ENCODE measurements at places on chromosomes 12 and 14.

DNA sequence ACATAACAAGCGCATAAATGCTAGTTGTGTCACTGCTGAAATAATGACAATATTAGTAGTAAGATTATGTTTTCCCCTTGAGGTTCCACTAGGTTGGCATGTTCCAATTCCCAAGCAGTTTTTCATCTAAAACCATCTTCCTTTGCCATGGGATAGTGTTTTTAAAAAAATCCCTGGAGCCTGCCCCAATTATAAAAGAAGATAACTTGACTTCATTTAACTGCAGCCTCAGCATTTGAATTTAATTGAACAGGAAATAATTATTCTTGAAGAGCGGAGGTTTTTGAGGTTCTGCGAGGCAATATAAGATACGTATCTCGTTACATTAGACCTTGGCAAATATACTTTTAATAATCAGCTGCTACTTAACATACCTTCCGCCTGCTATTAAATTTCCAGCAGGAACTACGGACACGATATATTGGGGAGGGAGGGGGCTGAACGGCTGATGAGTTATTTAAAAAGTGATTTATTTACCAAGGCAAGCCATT is 65.2 kb upstream of the HSPB8 start:
- no peak for DNase-seq

DNA sequence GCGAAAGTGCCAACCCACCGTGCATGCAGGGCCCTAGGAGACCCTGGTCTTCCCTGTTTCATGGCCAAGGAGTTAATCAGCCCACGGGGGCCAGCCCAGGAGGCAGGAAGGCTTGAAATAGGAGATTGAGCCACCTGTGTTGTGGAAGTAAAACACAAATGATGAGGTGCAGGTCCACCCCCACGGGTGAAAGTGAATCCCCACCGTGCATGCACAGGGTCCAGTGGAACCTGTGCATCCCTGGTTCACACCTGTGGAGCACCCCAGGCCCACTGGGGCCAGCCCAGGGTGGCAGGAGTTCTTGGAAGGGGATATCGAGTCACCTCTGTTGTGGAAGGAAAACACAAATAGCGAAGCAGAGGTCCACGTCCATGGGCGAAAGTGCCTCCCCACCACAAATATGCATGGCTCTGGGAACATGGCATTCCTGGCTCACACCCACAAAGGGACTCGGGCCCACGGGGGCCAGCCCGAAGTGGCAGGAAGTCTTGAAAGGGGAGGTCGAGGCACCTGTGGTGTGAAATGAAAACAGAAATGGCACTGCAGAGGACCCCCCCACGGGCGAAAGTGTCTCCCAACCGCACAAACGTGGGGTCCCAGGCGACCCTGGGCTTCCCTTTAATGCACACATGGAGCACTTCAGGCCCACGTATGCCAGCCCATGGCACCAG is 381.5 kb downstream of the ALG10 start:
- DNase-seq, result no peak

DNA sequence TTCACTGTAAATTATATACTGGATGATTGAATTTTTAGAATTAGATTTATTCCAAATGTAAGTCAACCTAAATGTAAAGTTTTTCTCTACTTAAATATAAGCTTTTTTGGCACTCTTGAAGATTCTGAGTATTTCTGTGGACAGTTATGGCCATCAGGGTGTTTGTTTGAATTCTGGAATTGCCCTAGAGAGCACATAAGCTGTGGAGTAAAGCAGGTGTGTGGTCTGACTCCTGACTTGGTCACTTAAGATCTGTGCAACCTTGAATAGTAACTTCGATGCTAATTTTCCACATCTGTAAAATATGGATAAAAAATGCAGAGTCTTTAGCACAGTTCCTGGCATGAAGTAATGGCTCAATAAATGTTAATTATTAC is 64.4 kb downstream of the FUT8 start:
- DNase-seq, result no peak

DNA sequence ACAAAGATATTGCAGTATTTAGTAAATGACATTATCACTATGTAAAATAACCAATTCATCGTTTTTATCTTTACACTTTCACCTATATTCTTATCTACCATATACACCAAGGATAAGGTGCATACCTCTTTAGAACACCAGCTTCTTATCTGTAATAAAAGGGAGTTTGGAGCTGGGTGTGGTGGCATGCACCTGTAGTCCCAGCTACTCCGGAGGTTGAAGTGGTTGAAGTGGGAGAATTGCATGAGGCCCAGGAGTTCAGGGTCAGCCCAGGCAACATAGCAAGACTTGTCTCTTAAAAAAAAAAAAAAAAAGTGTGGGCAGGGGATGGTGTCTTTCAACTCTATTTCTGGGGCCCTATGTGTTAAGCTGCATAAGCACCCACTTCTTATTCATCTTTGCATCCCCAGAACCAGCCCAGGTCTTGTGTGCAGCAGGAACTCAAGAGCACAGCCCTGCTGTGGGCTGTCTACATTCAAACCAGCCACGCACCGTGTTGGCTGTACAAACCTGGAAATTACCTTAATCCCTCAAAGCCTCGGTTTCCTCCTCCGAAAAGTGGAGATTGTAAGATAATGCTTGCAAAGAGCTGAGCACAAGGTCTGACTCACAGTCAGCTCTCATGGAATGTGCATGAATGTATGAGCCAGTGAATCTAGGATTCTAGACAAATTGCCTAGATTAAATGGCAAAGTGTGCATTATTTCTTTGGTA is 256.6 kb upstream of the FOXN3 start:
- DNase-seq, result no peak

DNA sequence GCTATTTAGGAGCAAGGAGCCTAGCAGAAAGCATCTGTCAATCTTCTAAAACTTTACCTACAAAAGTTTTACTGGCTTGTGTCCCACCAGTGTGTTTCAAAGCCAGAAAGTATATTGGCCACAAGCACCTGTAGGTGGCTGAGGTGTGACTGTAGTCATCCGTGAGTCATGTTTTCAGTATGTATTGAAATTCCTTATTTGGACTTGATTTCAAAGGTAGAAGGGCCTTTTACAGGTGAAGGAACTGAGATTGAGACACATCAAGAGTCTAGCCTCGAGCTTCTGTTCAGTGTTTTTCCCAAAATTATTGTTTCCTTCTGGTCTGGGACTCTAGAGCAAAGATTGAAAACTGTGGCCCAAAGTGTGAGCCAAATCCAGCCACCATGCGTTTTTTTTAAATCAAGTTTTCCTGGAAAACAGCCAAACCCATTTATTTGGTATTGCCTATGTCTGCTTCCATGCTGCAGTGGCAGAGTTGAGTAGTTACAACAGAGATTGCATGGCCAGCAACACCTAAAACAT is 195.3 kb upstream of the BCL2L14 start:
- DNase-seq, result no peak

DNA sequence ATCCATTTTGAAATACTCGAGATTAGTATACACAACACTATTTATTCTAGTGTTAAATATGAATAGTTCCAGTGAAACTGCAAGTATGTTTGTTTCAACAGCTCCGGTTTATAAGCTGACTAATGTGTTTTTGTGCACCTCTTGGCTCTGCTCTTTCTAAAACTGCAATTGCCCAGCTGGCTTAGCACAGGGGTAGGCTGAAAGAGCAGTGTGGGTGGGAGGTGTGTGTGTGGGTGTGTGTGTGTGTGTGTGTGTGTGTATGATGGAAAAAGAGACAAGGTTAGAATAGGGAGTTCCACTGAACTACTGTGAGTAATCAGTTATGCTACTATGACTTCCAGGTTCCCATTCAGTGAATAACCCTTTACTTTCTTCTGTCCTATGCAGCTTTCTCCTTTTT is 37.8 kb upstream of the DDHD1 start:
- DNase-seq, result no peak

DNA sequence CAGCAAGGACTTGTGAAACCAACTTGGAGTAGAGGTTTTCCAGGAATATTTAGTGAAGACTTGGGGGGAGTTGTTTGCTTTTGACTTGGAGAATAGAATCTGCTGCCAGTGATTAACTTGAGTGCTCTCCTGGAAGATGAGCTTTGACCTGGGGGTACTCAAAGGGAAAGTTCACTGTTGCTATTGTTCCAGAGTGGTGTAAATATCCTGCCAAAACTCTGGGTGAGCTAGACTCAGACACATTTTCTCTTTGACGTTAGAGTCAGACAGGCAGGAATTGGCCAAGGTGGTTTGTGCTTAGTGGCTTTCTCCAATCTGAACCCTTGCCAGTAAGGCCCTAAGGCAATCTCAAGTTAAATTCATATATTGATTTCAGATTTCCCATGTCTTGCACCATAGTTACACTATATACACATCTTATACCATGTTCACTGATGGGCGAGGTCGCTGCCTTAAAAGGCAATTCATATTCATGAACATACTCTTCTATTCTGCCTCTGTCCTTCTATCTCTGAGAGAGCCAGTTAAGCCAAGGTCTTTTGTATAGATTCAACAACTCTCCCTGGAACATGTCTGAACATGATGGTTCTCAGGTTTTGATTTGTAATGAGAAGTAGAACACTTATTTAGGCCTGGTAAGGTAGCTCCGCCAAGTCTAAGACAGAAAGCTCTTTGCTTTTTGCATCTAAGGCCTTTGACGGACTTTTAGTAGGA is 204.6 kb upstream of the SLC38A2 start:
- DNase-seq, result no peak

DNA sequence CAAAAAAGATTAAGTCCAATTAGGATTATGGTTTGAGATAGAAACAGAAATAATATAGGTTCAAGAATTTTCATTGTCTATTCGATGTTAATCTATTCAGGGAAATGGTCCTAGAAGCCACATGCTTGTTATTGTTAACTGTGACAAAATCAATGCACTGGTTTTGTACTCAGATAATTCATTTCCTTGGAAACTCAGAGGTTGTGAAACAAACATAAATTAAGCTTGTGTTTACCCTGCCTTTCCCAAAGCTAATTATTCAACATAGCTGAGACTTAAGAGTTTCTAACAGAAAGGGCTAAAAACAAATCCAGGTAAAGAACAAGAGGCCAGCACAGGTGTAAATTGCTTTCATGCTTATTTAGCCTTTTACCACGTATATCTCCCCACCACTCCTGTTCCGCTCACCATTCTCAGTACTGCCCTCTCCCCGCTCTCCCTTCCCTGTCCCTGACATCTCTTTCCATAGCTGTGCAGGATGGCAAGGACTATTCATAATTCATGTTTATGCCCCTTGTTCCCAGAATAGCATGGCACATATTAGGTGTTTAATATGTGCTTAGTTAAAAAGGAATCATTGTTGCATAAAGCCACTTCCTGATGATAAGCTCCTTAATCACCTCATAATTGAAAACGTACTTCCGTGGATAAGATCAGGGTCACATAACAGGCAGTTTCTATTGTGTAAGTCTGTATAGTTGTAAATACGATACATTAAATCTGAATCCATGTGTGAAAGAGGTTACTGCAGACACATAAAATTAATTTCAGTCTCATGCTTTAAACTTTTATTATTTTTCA is 131.8 kb upstream of the USP15 start:
- no peak for DNase-seq

GRCh38 chr12:110768960-110769359 is 26.3 kb upstream of the PPP1CC start:
- DNase-seq, result no peak

- DNase-seq, result no peak
Measured at GRCh38 chr14:65981192-65981843, 504.9 kb upstream of the CCDC196 start.

DNA sequence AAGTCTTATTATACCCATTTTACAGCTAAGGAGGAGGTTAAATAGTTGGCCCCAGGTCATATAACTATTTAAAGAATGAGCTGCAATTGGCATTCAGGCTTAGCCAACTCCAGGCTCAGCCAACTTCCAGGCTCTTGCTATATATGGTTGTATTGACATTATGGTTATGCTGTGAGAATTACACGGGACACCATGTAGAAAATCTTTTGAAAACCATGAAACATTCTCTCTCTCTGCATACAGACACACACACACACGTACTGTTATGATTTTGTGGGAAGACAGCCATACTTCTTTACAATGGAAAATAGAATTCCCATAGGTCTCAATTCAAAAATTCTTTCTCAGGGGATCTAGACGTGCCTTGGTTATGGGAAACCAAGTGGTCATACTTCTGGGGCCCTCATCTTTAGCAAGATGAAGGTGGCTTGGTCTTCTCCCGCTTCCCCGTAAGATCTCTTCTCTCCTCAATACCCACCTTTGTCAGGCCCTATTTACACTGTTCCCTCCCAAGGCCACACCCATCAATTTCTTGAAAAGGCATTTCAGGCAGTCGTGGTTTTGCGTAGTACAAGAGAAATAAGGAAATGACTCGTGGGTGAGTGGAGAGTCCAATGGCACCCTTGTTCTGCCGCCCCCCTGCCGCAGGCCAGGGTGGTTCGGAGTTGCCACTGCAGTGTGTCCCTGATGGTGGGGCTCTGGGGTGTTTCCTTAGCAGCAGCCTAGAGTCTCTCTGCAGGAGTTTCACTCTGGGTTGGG is 10.0 kb upstream of the GPRC5A start:
- no peak for DNase-seq

DNA sequence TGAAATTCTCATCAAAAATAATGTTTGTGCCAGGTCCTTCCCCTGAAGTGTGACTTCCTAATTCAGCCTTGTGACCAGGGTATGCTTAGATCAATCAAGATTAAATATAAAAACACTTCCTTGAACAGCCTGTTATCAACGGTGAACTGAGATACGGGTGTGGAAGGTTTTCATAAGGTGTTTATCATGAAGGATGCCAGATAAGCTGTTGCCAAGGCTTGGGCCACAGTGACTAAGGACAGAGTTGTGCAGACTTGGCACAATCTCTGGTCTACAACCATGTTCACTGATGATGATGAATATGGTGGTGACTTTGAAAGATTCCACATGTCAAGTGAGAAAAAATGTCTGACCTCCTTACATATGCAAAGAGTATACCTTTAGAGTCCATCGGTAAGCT is 51.3 kb upstream of the LIN7A start:
- no peak for DNase-seq

GRCh38 chr12:117850048-117850447 is 118.7 kb downstream of the KSR2 start:
- DNase-seq, result no peak

- no peak for DNase-seq
Measured at GRCh38 chr14:93984070-93984469, 7.7 kb upstream of the ASB2 start.

GRCh38 chr14:22598896-22599244 is 770 bp downstream of the ABHD4 start:
- DNase-seq, result no peak

DNA sequence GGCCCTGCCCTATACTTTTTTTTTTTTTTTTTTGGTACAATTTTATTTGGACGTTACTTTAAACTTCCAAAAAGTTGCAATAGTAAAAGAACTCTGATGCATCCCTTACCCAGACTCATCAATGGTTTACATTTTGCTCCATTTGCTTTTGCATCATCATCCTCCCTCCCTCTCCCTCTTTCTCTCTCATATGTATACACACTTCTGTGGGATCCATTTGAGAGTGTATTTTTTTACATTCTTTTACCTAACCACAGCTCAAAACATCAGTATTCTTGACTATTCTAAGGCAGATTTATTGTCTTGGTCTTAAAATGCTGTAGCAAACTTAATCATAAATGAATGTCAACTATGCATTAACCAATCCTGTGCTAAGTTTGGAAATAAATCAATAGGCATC is 111.6 kb downstream of the PRICKLE1 start:
- no peak for DNase-seq

Data from stimulated activated CD8-positive, alpha-beta memory T cell treated with anti-CD3 and anti-CD28 coated beads, Interleukin-12 subunit alpha, Interleukin-12 subunit beta, amount 100 ng/mL, for 1 hour (primary cell).